ENCODE measurements at places on chromosomes 12 and 14. TPM values are rescaled to one million over a fixed set of nuclear protein-coding genes. Genes with fewer than 3 reads are reported as not detected.

The SLC22A17 gene
- total RNA-seq, result 53.7 TPM

The POU6F1 gene
- total RNA-seq, result 10.5 TPM

The ACRBP gene
- 2.4 TPM for total RNA-seq

DNA sequence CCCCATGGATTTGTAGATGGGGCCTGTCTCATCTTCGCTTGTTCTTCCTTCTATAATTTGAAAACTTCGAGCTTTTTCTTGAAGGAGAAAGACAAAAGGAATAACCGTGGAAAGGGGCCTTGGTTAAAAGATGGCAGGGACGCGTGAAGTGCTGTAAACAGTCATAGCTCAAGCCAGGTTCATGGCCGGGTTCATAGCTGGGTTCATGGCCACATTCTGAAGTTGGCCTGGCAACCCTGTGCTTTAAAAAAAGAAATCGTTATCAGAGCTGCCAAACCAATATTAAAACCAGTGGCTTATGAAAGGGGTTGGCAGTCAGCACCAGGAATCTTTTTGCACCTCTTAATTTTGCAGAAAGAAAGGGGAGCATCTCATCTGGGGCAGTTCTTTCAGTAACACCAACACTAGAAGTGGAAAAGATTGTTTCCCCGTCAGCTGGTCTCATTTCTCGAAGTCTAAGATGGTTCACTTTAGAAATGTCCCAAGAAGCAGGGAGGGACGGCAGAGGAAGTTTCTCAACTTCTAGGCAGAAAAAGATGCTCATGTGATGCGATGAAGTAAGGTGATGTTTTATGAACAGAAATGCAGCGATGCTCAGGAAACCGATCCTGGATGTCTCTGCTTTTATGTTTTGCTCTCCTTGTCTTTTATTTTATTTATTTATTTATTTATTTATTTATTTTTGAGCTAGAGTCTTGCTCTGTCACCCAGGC is 193.1 kb upstream of the TBX3 start:
- no peak overlapping the region for H3K4me3 ChIP-seq
- H3K27ac ChIP-seq, result no peak overlapping the region

GRCh38 chr12:126676434-126676833 is 1590.5 kb upstream of the TMEM132C start:
- no peak overlapping the region for H3K4me3 ChIP-seq
- no peaks in the 10 kb centered on the region for H3K4me1 ChIP-seq
- no peak for DNase-seq
- H3K36me3 ChIP-seq, result no peaks in the 10 kb centered on the region

DNA sequence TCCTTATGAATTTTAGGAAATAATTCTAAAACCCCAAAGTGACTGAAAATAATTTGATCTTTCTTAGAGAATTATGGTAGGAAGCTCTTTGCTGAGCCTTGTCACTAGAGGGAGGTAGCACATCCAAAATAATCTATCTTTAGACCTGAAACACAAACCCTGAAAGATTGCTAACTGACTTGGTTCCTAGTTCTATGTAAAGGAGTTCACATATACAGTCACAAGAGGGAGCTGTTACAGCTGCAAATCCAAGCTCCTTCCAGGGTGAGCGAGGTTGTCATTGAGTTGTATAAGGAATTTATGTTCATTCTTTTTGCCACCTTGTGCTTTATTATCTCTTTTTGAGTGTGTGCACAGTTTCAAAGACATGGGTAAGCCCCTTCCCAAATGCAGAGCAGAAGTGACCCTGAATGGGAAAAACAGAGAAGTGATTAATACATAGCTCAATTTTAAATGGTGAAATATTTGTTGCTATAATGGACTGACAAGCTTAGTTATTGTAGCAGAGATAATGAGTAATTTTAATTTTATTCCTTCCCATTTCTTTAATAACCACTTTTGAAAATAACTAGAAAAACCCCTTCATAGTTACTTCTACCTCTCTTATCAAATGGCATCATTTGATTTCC is 387.9 kb downstream of the DAD1 start:
- no peaks in the 10 kb centered on the region for H3K36me3 ChIP-seq
- H3K27ac ChIP-seq, result no peak overlapping the region
- H3K27me3 ChIP-seq, result no peaks in the 10 kb centered on the region
- H3K4me1 ChIP-seq, result no peaks in the 10 kb centered on the region
- no peak for DNase-seq
- H3K4me3 ChIP-seq, result no peak overlapping the region

- H3K4me3 ChIP-seq, result no peak overlapping the region
- H3K4me1 ChIP-seq, result no peaks in the 10 kb centered on the region
- H3K27ac ChIP-seq, result no peak overlapping the region
- DNase-seq, result no peak
- H3K27me3 ChIP-seq, result no peaks in the 10 kb centered on the region
These were observed 91.4 kb downstream of the SETD3 start for GRCh38 chr14:99389174-99389826.

GRCh38 chr14:68862954-68863594 is 70.2 kb upstream of the ZFP36L1 start:
- H3K27ac ChIP-seq, result no peak overlapping the region
- no peaks in the 10 kb centered on the region for H3K27me3 ChIP-seq
- H3K4me1 ChIP-seq, result no peaks in the 10 kb centered on the region
- no peaks in the 10 kb centered on the region for H3K36me3 ChIP-seq

DNA sequence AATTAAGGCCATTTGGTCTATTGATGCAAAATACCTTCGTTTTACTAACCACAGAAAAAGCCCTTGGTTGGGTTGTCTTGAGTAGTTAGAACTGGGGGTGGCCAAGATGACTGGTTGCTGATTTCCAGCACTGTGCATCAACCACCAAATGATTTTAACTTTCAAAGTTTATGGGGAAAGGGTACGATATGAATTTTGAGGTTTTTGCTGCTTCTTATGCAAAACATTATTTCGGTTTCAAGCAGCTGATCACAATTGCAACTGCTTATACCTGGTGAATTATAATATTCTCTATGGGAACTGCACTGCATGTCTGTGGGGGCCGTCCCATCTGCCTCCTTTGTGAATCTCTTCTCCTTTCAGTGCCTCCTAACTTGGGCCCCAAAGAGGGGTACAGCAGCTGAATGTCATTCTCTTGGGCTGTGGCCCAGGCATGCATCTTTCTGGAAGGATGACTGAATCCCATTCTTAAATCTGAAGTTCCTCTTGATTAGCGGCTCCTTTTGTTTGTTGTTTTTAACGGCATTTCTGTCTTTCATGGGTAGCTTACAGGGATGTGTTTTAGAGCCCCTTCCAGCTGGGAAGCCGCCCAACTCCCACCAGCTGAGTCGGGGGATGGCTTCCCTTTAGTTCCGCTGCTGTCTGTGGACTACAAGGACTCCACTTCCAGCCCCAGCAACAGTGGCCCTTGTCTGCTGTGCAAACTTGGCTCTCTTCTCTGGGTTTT is 479.8 kb downstream of the ZFP36L1 start:
- H3K36me3 ChIP-seq, result no peaks in the 10 kb centered on the region
- H3K27ac ChIP-seq, result no peak overlapping the region

DNA sequence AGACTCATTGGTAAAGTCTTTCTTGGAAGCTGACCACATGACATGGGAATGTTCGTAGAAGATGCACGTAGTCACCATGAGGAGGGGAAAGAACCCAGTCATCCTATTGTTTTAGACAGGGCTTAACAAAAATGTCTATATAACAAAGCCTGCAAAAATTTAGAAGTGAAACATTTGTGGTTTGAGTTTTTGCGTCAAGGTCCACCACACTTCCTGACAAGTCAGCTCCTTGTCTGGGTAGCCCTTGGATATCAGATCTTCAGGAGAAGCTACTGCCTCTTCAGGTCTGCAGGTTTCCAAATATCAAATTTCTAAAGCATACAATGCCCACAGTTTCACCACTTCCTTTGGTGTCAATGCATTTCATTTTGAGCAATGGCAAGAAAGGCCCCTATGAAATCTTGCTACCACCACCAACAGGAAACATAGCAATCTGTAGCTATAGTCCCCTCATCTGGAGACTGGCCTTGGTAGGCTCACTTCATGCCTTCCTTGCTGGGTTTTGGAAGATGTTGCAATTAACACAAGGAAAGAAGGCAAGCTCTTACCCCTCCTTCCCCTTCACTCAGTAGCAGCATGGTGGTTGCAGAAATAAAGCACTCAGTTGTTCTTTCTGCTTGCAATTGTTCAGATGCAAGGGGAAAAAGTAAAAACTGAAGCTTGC is 235.2 kb downstream of the PCNX1 start:
- no peak for DNase-seq
- H3K4me3 ChIP-seq, result no peak overlapping the region
- no peak overlapping the region for H3K27ac ChIP-seq
- no peaks in the 10 kb centered on the region for H3K36me3 ChIP-seq

GRCh38 chr12:54128416-54128815 is 60.4 kb downstream of the SMUG1 start:
- no peak overlapping the region for H3K4me3 ChIP-seq
- no peaks in the 10 kb centered on the region for H3K36me3 ChIP-seq
- no peaks in the 10 kb centered on the region for H3K4me1 ChIP-seq
- no peak overlapping the region for H3K27ac ChIP-seq

DNA sequence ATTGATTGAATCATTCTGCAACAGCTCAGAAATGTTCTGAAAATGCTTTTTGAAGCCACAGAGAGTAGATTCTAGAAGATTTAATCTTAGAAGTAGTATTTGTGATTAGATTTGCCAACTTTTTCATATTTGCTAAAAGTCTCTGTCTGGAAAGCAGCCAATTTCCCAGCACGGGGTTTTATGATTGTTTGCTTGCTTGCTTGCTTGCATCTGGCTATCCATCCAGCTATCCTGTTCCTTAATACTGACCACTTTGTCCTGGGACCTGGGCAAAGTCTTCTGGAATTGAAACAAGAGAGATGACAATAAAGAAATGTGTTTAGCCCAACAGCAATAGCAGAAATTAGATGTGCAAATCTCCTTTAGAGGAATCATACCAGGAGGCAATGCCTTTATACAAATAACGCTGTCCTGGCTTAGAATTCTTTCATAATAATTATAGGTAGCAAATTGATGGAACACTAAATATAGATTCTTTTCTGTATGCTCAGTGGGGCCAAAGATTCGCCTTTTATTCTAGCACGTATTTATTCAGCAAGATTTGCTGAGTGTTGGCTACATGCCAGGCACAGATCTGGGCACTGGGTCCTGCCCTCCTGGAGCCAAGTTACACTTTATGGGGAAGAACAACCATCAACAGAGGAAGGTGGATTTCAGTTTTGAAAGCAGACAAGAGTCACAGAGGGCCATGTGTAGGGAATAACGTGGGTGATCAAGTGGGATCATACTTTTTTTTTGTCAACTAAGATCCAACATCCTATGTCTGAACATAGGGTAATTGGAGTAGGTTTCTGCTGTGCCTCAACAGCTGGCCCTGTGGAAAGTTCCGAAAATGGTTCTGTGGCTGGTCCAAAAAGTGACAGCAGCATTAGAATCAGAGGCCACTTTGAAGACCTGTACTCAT is 25.3 kb downstream of the MYBPC1 start:
- no peaks in the 10 kb centered on the region for H3K36me3 ChIP-seq
- no peaks in the 10 kb centered on the region for H3K4me1 ChIP-seq
- no peak overlapping the region for H3K4me3 ChIP-seq
- DNase-seq, result no peak

- H3K27ac ChIP-seq, result no peak overlapping the region
- no peak for DNase-seq
- no peak overlapping the region for H3K4me3 ChIP-seq
- H3K27me3 ChIP-seq, result no peaks in the 10 kb centered on the region
- no peaks in the 10 kb centered on the region for H3K36me3 ChIP-seq
- H3K4me1 ChIP-seq, result no peaks in the 10 kb centered on the region
These were observed 33.2 kb upstream of the KIF21A start for GRCh38 chr12:39476121-39476520.

GRCh38 chr12:117803001-117803400 is 165.8 kb downstream of the KSR2 start:
- no peaks in the 10 kb centered on the region for H3K4me1 ChIP-seq
- H3K27ac ChIP-seq, result peak overlapping the region; percentile 77
- H3K4me3 ChIP-seq, result no peak overlapping the region

DNA sequence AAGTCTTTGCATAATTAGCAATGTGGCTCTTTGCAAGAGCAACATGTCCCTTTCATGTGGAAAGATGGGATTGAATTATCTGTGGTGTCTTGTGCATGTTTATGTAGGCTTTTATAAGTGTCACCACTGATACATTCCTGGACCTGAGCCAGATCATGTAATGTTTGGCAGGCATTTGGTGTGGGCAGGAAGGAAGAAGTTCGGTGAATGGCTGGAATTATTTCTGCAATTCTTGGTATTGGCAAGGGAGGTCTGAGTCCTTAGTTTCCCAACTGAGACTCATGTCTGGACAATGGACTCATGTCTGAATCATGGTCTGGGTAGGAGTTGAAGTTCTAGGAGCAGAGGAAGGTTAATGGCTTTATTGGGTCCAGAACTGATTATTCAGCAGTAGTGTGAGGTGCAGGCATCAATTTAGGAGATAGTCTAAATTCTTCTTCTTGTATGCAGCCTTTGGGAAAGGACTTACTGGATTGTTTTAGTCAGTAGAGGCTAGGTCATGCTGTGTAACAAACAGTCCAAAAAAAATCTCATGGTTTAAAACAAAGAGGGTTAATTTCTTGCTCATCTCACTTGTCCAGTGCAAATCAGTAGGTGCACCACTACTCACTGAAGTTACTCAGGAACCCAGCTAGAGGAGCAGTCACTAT is 186.5 kb upstream of the LHX5 start:
- H3K36me3 ChIP-seq, result no peaks in the 10 kb centered on the region
- H3K4me1 ChIP-seq, result no peaks in the 10 kb centered on the region

- no peak overlapping the region for H3K4me3 ChIP-seq
- H3K4me1 ChIP-seq, result no peaks in the 10 kb centered on the region
- no peak overlapping the region for H3K27ac ChIP-seq
- no peak for DNase-seq
- no peaks in the 10 kb centered on the region for H3K27me3 ChIP-seq
These were observed 180.0 kb downstream of the KITLG start for GRCh38 chr12:88400302-88400701.

DNA sequence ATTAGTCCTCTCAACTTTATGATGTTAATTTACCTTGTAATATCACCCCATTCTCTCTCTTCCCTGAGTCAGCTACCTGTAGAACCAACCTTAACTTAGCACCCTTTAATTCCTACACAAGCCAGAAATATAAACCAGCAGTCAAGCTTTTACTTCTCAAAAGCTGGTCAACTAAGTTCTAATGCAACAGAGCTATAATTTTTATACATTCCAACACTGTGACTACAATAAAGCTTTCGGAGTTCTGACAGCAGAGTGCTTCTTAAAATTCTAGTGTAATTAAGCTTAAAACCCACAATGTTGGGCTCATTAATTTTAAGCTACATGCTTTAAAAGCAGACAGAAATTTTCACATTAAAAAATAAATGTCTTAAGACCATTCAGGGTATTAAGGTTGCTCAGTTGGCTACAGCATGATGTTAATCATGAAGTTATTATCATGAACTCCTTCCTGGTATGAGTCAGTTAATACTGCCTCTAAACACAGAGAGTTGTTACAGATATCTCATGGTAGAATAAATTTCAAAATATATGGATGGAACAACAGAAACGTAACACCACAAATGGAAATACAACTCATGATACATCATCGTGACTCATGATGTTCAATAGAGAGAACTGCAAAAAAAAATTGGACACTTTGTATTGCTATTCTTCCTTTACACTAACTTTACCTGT is 126.7 kb downstream of the EPS8 start:
- H3K4me3 ChIP-seq, result no peak overlapping the region
- H3K27me3 ChIP-seq, result no peaks in the 10 kb centered on the region
- no peaks in the 10 kb centered on the region for H3K4me1 ChIP-seq
- DNase-seq, result no peak

GRCh38 chr14:34671716-34672115 is 41.8 kb upstream of the SNX6 start:
- DNase-seq, result no peak
- H3K27me3 ChIP-seq, result no peaks in the 10 kb centered on the region
- H3K27ac ChIP-seq, result no peak overlapping the region
- no peaks in the 10 kb centered on the region for H3K4me1 ChIP-seq
- no peaks in the 10 kb centered on the region for H3K36me3 ChIP-seq

Data from breast epithelium (tissue), 4 donors.